ENCODE measurements at places on chromosomes 6 and 20. TPM values are rescaled to one million over a fixed set of nuclear protein-coding genes. Genes with fewer than 3 reads are reported as not detected.
A peak's percentile ranks its signal among the peaks of the same experiment; 100 is the strongest.

- DNase-seq: no peak
These were observed 40.7 kb downstream of the DACT2 start for GRCh38 chr6:168278904-168279303.

DNA sequence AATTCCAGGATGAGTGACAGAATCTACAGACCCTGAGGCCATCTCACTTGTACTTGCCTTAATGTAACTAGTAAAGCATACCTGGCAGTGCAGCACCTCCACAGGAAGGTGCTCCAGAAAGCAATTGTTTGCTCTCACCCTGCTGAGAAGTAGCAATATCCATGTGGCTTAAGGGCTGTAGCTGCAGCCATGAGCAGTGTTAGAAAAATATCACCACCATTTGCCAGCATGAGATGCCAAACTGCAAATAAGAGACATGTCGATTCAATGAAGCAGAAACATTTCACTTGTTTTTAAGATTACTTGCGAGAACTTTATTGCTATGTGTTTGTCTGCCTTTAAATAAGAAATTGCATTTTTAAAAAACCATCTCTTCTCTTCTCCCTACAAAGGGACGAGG lies 151.5 kb downstream of the PRL start:
- no peak for DNase-seq

DNA sequence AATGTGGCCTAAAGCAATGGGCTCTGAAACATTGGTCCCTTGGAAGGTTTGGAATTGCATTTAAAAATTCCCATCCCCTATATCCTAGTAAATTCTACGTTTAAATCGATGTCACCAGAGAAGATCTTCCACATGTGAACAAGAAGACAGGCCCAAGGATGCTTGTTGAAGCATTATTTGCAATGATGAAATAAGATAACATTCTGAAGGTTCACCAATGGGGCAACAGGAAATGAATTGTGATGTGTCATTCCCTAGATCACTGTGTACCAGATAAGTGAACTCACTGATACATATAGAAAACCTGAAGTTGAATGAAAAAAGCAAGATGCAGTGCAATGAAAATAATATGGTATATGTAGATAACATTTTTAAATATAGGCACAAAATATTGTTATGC lies 464.3 kb upstream of the BTBD3 start:
- DNase-seq: peak; percentile 87

- peak; percentile 38 for DNase-seq
These were observed 990 bp downstream of the BPI start for GRCh38 chr20:38304845-38305447.

DNA sequence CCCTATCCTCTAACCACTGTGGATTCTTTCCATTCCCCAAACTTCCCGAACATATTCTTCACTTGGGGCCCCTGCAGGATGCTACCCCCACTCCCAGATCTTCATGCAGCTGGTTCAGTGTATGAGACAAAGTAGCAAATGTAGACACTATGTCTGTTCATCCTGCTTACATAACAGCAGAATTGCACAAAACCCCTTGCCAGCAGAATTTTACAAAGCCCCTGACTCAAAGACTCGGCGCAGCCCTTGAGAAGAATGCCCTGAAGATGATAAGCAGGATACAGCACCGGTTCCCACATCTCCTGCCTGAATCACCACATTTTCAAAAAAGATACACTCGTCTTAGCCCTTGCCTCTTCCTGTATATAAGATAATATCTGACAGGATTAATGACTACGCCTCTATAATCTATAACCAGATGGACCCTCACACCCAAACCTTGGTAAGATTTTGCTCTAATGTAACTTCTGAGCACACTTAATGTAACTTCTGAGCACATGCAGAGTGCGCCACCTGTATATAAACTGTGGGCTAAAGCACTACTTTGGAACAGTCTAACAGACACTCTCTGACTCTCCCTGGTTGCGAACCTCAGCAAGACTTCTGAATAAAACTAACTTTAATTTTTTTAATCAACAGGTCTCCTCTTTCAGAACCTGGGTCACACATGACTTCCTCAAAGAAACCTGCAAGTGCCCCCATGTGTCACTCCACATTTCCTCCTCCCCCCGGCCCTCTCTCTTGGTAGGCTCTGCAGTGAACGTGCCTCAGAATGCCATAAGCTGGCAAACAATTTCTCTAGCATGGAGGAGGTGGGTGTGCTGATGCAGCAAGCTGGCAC lies 28.7 kb downstream of the RALGAPA2 start:
- no peak for DNase-seq

DNA sequence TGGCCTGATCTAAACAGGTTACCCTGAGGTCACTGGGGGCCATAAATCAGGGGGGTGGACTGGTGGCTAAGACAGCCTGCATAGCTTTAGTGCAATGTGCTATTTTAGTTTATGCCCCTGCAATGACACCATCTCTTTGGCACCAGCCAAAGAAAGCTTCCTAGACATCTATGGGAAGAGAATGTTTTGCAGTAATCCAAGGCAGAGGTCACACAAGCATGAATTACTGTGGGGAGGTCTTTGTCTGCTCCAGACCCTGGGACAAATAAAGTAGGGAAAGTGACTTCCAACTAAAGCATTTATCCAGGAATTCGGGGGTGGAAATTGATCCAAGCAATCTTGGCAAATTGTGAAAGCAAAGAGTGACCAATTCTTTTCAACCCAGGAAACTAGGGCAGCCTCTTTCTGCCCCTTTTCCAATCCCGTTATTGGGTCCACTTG lies 5.3 kb downstream of the RIPOR2 start:
- DNase-seq: peak; percentile 85

DNA sequence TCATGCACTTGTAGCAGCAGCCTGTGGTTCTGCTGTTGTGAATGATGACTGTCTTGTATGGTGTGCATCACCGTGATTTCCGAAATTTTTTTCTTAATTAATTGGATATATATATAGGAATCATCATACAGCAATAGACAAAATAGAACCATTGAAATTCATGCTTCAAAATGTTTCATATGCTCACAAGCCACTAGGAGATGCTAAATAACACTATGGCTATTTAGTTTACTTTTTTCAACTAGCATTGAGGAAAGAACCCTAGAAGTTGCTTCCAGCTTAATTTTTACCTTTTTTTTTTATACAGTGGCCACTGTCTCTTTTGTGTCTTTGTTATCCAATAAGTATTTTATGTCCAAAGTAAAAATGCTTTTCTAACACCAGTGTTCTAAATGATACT lies 485.4 kb downstream of the CDKAL1 start:
- peak; percentile 25 for DNase-seq

DNA sequence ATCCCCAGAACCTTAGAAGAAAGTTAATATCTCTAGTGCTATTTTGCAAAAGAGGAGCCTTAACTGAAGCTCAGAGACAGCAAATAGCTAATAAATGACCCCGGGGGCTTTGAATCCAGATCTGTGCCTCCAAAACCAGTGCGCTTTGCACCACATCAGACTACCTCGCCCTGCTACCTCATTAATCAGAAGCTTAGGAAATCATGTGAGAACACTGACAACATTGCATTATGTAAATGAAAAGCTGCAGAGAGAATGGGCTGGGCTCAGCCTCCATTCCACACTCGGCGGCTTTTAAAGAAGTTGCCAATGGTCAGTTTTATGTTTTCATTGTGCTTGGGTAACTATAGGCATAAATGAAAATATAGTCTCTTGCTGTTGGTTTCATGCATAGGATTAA lies 54.0 kb upstream of the STMND1 start:
- no peak for DNase-seq

DNA sequence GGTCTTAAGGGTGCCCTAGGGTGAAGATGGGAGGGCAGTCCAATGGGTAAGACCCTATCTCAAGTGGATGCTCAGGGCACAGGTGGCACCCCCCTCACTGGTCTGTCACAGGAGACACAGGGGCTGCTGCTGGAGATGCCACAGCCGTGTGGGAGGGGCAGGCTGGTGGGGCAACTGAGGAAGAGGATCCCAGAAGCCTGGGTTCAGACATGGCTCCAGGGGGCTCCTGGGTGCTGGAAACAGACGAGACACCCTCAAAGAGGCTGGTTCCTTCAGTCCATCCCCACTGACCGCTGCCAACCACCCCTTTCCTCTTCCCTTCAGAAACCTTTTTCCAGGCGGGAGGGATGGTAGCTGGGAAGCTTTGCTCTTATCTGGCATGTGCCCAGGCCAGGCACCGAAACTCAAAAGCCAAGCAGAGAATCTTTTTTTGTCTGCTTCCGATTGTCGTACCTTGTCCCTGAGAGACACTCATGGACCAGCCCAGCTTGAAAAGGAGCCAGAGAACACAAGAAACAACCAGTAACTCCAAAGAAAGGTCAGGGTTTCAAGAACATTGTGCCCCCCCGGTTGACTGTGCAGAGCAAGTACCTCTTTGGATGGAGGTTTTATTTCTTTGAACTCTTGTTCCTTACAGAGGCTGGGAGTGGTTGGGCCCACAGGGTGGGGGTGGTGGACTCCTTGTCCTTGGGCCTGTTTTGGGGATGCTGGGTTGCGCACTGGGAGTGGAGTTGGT lies 28.5 kb upstream of the EMILIN3 start:
- no peak for DNase-seq

GRCh38 chr20:9499126-9499899 lies 15.1 kb upstream of the LAMP5 start:
- DNase-seq: no peak

DNA sequence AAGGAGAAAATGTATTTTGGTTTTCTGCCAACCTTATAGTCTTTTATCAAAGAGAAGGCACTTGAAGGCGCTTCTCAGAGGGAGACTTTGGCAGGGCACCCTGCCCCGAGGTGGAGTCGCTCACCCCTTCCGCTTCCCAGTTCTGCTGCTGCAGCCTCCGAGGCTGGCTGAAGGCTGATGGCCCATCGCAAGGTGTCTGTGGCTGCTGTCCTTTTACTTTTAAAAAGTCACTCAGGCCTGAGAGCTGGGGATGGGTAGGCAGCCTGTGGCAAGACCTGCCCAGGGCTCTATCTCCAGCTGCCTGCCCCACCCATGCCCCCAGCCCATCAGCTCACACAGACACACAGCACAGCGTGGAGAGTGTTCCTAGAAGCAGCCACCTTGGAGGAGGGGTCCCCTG lies 206.6 kb upstream of the CST7 start:
- no peak for DNase-seq

DNA sequence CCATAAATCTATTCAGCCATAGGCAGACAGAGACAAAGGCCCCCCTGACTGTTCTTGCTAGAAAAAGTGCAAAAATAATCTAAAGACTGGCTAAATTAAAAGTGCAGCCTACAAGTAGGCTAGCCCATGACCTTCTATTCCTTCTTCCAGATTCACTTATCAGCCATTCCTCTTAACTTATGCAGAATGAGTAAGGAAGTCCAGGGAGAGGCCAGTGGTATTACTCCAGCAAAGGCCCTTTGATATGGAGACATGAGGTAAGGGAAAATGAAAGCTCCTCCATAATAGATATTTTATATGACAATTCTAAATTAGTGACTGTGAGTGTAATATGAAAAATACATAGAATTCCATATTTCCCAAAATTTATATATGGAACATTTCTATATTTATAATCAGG lies 199.4 kb downstream of the TBC1D32 start:
- no peak for DNase-seq

- DNase-seq: no peak
These were observed 41.7 kb downstream of the SRPK1 start for GRCh38 chr6:35879151-35879550.

GRCh38 chr6:16669227-16669626 lies 92.0 kb downstream of the ATXN1 start:
- DNase-seq: peak; percentile 65

DNA sequence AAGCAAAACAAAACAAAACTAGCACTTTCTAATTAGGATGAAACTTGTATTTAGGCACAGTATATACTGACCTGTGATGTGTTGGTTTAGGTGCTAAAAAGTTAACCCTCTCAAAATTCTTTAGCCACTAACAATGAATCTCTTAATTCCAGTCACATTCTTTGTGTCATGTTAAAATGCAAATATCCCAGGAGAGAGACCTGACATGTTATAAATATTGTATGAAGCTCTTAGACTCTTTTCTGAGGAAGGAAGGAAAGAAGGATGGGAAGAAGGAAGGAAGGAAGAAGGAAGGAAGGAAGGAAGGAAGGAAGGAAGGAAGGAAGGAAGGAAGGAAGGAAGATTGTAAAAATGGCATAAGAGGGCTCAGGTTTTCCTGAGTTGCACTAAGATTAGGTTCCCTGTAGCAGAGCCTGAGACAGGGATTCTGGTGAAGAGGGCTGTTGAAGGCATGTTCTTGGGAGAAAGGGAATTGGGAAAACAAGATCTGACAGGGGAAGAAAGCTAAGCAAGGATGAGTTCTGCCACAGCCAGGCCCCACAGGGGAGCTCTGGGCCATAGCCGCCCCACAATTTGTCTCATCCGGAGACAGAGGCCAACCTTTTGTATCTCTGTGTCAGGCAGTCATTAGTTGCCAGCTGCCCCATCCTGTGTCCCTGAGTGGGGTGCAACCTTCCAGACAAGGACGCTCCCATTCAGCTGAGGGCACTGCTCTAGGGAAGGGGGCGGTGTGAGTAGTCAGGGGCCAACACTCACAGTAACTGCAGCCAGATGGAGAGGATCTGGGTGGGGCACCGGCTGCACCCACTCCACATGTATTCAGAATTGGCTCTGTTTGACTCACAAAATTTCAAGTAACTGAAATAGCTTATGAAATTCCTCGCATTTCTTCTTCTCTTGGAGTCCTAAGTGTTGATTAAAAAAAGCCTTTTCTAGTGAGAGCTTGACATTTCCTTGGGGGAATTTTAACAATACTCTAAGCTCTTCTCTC lies 189.3 kb upstream of the ARG1 start:
- DNase-seq: no peak

- peak; percentile 67 for DNase-seq
These were observed 33.1 kb downstream of the SRC start for GRCh38 chr20:37378785-37379598.

DNA sequence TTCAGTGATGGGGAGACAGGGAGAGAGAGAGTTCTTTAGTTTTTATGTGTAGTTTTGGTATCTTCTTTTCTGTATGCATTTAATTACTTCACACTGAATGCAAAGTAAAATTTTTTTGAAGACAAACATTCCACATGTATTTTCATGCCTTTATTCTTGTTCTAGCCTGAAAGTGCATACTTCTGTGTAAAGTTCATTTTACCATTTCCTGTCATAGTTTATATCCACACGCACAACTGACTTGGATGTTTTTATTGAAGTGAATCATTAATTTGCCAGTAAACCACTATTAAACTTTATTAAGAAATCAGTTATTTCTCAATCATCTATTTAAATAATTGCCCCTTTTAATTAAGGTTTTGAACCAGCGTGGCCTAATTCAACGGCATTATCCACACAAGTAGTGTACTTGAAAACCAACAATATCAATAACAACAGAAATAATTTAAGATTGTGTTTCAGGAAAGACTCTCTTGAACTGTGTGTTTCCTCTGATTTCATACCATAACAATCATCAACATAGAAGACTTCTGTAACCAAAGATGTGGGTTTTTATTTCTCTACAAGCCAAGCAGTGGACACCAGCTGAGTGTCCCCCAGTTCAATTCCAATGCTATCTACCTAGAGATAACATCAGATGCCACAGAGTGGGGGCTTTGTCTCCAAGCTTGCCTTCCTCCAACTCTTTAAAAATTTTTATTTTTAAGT lies 512.7 kb upstream of the JAG1 start:
- DNase-seq: peak; percentile 61

- no peak for DNase-seq
These were observed 217.0 kb downstream of the ADGRG6 start for GRCh38 chr6:142518761-142519160.

The KCNK16 gene
- not detected for total RNA-seq

The PLA2G7 gene
- total RNA-seq: not detected

The BPIFA1 gene
- total RNA-seq: not detected

The PRSS35 gene
- 6.7 TPM for total RNA-seq

The EEF1E1 gene
- 60.0 TPM for total RNA-seq

The KCNK5 gene
- not detected for total RNA-seq

The PGC gene
- not detected for total RNA-seq

The CEP162 gene
- total RNA-seq: 4.7 TPM

The RAMACL gene
- 1.1 TPM for total RNA-seq

The PTK6 gene
- total RNA-seq: not detected

The LEMD2 gene
- total RNA-seq: 26.5 TPM

The FAM184A gene
- not detected for total RNA-seq

Measured in IMR-90 (cell line).